ENCODE measurements at places on chromosomes 11 and 22. TPM values are rescaled to one million over a fixed set of nuclear protein-coding genes. Genes with fewer than 3 reads are reported as not detected.

DNA sequence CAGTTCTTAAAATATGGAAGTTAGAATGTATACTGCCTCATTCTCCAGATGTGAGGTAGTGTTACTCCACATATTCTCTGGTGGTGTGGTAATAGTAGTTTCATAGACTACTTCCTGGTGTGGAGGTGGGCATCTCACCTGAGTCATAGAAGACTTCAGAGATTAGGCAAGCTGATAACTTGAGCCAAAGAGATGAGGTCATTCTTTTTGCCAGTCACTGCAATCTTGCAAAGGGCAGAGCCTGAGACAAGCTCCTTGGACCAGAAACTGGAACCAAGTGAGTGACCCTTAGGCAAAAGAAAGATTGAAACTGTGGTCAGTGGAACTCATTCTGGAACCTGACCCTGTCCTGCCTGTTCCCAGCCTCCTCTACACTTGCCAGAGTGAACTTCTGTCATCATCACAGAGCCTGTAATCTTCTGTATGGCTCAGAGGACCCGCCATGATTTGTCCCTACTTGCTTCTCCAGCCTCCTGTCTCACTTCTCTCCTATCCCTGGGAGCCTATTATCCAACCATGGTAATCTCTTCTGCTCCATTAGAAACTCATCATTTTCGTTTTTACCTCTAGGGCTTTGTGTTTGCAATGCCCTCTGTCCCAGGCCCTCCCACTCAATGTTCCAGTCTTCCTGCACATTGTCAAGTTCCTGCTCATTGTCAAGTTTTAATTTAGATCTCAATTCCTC is 10.6 kb upstream of the CCDC83 start:
- no peak overlapping the region for H3K4me3 ChIP-seq
- no peaks in the 10 kb centered on the region for H3K4me1 ChIP-seq
- H3K36me3 ChIP-seq = no peaks in the 10 kb centered on the region
- H3K27ac ChIP-seq = no peak overlapping the region
- DNase-seq = no peak
- H3K27me3 ChIP-seq = no peaks in the 10 kb centered on the region

- H3K4me3 ChIP-seq = no peak overlapping the region
- no peaks in the 10 kb centered on the region for H3K36me3 ChIP-seq
- H3K27me3 ChIP-seq = peaks cover 7% of the 10 kb centered on the region
- no peak for DNase-seq
- H3K4me1 ChIP-seq = no peaks in the 10 kb centered on the region
Observed at GRCh38 chr11:57342702-57343101, 4.5 kb downstream of the P2RX3 start.

- no peaks in the 10 kb centered on the region for H3K4me1 ChIP-seq
- DNase-seq = no peak
- H3K4me3 ChIP-seq = no peak overlapping the region
- H3K27me3 ChIP-seq = no peaks in the 10 kb centered on the region
- peaks cover 69% of the 10 kb centered on the region for H3K36me3 ChIP-seq
Observed at GRCh38 chr22:44164031-44164430, 16.7 kb upstream of the PARVG start.

DNA sequence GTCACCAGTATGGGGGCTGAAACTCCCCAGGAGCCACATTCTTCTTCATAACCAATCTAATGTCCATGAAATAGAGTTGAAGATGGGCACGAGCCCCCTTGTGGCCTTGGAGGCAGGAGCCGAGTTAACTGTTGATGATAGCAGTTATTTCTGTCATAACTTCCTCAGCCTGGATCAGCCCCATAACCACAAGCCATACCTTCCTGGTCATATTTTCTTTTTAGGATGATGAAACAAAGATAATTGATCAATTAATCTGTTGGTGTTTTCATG is 65.0 kb upstream of the TTC12 start:
- no peaks in the 10 kb centered on the region for H3K27me3 ChIP-seq
- H3K36me3 ChIP-seq = no peaks in the 10 kb centered on the region
- no peak overlapping the region for H3K4me3 ChIP-seq
- DNase-seq = no peak
- no peak overlapping the region for H3K27ac ChIP-seq

DNA sequence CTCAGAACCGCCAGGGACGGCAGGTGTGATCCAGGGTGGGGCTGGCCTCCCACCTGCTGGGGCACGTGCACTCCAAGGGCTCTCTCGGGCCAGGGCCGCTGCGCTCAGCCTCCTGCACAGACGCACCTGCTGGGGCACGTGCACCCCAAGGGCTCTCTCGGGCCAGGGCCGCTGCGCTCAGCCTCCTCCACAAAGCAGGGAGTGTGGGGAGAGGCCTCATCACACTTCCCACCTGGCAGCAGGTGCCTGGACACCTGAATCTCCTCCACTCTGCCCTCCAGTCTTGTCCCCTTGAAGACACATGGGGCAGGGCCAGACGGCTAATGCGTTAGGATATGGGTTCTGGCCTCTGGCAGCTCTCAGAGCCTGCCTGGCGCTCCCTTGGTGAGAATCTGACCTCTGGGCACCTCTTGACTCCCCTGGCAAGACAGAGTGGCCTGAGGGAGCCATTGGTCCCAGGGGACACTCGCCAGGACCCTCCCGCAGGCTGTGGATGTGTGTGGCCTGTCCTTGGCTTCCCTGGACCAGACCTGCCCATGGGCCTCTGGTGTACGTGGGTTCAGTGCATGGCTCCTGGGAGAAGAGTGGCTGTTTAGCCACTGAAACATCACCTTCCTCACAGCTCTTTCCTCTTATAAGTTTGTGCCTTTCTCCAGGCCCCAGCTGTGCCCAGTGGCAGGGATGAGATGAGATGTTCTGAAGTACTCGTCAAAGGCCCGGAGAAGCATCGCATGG is 73.5 kb downstream of the BRD1 start:
- no peak overlapping the region for H3K27ac ChIP-seq
- no peak for DNase-seq
- H3K36me3 ChIP-seq = no peaks in the 10 kb centered on the region
- H3K4me3 ChIP-seq = no peak overlapping the region
- peaks cover 11% of the 10 kb centered on the region for H3K27me3 ChIP-seq
- H3K4me1 ChIP-seq = no peaks in the 10 kb centered on the region

DNA sequence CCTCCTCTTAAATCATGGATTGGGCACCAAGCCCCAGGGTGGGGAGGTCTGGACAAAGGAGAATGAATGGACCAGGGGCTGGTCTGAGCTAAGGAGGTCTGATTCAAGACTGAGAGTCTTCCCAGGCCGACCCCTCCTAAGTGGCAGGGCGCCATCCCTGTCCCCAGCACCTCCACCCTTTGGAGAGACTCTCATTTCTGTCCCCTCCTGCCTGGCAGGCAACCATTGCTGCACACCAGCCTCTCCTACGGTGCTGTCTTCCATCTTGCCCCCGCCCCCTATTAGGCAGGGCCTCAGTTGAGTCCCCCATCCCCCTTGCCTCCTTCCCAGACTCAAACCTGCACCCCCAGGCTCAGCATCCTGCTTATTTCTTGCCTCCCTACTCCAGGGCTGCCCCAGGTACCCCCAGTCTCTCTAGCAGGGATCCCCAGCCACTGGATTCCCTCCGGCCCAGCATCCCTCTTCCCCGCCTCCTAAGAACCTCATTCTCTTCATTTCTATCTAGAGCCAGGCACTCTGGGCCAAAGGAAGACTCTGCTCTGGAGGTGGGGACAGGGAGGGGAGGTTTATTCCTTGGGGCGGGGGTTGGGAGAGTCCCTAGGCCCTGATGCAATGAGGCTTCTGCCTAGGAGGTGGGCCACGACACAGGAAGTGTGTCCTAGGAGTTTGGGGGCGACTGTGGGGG is 1.7 kb upstream of the RCOR2 start:
- DNase-seq = no peak
- H3K4me3 ChIP-seq = peak overlapping the region; percentile 57
- peak overlapping the region; percentile 97 for H3K27ac ChIP-seq
- no peaks in the 10 kb centered on the region for H3K36me3 ChIP-seq
- H3K4me1 ChIP-seq = peaks cover 54% of the 10 kb centered on the region
- H3K27me3 ChIP-seq = peaks cover 47% of the 10 kb centered on the region

DNA sequence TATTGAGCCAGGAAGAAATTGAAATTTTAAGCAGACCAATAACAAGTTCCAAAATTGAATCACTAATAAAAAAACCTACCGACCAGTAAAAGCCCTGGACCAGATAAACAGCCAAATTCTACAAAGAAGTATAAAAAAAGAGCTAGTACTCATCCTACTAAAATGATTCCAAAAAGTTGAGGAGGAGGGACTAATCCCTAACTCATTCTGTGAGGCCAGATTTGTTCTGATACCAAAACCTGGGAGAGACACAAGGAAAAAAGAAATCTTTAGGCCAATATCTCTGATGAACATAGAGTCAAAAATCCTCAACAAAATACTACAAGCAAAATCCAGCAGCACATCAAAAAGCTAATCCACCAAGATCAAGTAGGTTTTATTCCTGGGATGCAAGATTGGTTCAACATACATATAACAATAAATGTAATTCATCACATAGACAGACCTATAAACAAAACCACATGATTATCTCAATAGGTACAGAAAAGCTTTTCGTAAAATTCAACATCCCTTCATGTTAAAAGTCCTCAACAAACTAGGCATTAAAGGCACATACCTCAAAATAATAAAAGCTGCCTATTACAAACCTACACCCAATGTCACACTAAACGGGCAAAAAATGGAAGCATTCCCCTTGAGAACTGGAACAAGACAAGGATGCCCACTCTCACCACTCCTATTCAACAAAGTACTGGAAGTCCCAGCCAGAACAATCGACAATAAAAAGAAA is 13.1 kb downstream of the OR52A5 start:
- no peak for DNase-seq
- no peaks in the 10 kb centered on the region for H3K27me3 ChIP-seq
- H3K36me3 ChIP-seq = no peaks in the 10 kb centered on the region

- no peaks in the 10 kb centered on the region for H3K36me3 ChIP-seq
- H3K4me3 ChIP-seq = no peak overlapping the region
- no peak for DNase-seq
- H3K4me1 ChIP-seq = no peaks in the 10 kb centered on the region
Observed at GRCh38 chr11:63520606-63521170, 14.8 kb downstream of the LGALS12 start.

DNA sequence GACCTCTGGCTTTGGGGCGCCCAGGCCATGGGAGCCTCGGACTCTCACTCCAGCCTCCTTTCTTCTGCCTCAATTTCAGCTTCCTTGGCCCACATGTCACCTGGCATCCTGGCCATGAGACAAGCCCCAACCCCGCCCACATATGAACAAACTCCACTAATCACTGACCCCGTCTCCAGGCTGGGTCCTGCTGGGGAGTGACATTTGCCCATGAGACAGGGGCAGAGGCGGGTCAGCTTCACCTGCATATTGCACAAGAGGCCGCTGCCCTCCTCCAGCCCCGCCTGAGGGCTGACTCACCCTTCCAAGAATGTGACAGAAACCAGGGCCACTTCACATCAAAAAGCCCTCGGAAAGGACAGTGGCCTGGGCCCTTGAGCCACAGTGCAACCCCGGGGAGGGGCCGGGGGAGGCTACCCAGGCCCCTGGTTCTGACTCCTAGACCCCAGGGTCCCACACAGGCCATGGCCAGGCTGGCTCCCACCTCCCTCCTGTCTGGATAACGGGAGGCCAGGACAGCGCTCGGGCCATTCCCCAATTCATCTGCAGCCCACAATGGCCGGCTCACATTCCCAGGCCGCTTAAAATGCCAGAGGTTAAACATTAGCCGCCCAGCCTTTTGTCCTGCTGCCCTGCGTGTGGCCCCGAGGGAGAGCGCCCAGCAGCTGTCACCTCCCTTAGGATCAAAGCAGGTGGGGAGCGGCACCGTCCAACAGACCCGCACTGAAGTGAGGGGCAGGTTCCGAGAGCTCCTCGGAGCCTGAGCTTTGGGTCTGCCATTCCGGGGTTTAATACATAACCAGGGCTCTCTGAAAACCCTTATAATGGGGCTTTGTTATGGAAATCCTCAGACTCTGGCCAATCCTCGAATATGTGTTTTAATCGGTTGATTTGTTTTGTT is 42.3 kb downstream of the TRMU start:
- peak overlapping the region; percentile 28 for H3K27ac ChIP-seq
- H3K4me3 ChIP-seq = no peak overlapping the region
- peak; percentile 46 for DNase-seq
- H3K36me3 ChIP-seq = no peaks in the 10 kb centered on the region

DNA sequence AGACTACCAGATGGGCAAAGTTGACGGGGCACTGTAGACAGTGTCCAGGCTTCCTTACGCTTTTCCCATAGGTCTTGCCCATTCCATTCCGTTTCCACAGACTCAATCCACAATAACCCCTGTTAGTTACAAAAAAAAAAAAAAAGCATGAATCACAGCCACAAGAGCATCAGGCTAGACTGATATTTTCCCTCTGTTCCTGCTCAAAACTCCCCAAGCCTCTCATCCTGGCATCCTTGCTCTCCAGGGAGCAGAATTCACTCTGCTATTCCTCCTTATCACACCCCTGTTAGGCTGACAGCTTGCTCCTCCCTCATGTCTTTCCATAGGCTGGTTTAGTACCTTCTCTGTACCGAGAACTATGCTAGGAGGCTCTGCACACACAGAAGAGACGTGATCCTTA is 42.2 kb downstream of the TMEM123 start:
- no peaks in the 10 kb centered on the region for H3K27me3 ChIP-seq
- no peaks in the 10 kb centered on the region for H3K4me1 ChIP-seq
- no peak for DNase-seq

DNA sequence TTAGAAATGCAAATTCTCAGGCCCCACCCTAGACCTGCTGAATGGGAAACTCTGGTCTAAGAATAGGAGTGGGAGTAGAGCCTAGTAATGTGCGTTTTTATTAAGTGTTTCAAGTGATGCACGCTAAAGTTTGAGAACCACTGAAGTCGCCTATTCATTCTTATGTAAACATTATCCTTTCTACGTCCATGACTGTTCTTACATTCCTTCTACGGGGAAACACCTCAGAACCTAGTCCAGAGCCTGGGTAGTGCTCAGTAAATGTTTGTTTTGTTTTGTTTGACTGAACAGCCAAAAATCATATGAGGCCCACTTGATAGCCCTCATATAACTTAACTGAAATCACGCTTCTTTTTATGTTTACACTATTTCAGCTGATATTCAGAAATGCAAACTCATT is 29.8 kb downstream of the VSIG10L2 start:
- DNase-seq = no peak
- no peak overlapping the region for H3K4me3 ChIP-seq

DNA sequence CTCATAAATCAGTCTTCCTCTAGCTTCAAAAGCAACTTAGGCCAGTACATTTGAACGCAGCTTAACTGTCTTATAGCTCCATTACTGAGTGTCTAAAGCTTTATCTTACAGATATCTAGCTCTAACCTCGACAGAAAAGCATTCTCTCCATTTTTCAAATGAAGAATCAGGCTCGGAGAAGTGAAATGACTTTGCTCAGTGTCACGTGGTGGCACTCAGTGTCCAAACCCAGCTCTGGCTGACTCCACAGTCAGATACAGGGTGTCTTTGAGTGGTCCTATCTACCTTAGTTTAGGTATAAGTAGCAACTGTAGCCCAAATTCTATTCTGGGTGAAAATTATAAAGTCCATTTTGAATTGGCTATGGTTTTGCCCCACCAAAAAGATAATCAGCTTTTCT is 38.7 kb upstream of the CHST1 start:
- H3K4me1 ChIP-seq = no peaks in the 10 kb centered on the region
- no peak overlapping the region for H3K27ac ChIP-seq

Gene OR2AG2
- not detected for total RNA-seq

Gene CALCA
- 0.34 TPM for total RNA-seq

Gene ELMOD1
- 0.30 TPM for total RNA-seq
